Activated CD4-positive, alpha-beta memory T cell treated with anti-CD3 and anti-CD28 coated beads, Interleukin-2, amount 10 ng/mL, durations not matched to agents 7 days and 5 days (primary cell): ENCODE measurements at places on chromosomes 1 and 21. TPM values are rescaled to one million over a fixed set of nuclear protein-coding genes. Genes with fewer than 3 reads are reported as not detected.

C8A gene
- not detected for total RNA-seq

SPRR2E gene
- not detected for total RNA-seq

GRCh38 chr1:116024626-116025025, 48.3 kb downstream of the SLC22A15 start:
- no peaks in the 10 kb centered on the region for H3K36me3 ChIP-seq
- H3K27me3 ChIP-seq, result peaks cover 4% of the 10 kb centered on the region
- no peak for DNase-seq
- H3K4me1 ChIP-seq, result no peaks in the 10 kb centered on the region
- no peak overlapping the region for H3K4me3 ChIP-seq

DNA sequence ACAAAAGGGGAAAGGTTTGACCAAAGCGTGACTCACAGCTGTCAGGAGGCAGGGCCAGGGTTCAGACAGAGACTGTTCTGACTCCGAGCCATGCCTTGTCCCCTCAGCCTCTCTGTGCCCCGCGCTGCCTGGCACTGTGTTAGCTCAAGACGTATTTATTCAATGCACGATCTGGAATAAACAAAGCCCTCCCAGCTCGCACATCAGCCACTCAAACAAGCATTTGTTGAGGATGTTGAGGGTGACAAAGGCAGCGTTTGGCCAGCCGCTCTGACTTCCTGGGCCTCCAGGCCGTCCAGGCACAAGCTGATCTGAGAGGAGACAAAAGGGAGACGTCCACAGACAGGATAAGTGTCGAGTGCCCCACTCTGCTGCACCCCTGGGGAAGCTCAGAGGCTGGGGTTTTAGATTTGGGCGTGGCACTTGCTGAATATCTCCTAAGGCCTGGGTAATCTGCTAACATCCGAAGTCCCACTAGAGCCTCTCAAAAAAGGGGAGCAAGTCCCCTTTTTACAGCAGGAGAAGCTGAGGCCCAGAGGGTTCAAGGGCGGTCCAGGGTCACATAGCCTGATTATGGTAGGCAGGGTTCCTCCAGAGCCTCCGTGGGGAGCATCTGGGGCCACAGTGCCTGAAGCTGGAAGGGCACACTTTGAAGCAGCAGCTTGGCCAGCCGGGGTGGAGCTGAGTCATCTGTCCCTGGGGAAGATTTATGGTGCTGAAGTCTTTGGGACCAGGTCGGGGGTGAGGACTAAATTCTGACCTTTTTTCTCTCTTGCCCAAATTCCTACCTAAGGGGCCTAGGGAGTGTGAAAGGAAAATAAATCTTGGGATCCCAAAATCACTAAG, 95.9 kb downstream of the SPSB1 start:
- no peak overlapping the region for H3K4me3 ChIP-seq
- no peak for DNase-seq
- peaks cover 22% of the 10 kb centered on the region for H3K27me3 ChIP-seq
- no peak overlapping the region for H3K27ac ChIP-seq

- DNase-seq, result no peak
- H3K27me3 ChIP-seq, result no peaks in the 10 kb centered on the region
- H3K4me1 ChIP-seq, result peaks cover 9% of the 10 kb centered on the region
- no peak overlapping the region for H3K4me3 ChIP-seq
Observed at GRCh38 chr21:28723646-28724045, 269.0 kb downstream of the LTN1 start.

- no peak overlapping the region for H3K27ac ChIP-seq
- H3K36me3 ChIP-seq, result peaks cover 43% of the 10 kb centered on the region
- no peak for DNase-seq
- H3K27me3 ChIP-seq, result no peaks in the 10 kb centered on the region
- H3K4me1 ChIP-seq, result no peaks in the 10 kb centered on the region
Observed at GRCh38 chr1:150352866-150353265, 11.1 kb upstream of the RPRD2 start.
